ENCODE measurements at places on chromosomes 1 and 21.

- no peak for DNase-seq
Observed at GRCh38 chr1:217311766-217312165, 319.1 kb downstream of the GPATCH2 start.

DNA sequence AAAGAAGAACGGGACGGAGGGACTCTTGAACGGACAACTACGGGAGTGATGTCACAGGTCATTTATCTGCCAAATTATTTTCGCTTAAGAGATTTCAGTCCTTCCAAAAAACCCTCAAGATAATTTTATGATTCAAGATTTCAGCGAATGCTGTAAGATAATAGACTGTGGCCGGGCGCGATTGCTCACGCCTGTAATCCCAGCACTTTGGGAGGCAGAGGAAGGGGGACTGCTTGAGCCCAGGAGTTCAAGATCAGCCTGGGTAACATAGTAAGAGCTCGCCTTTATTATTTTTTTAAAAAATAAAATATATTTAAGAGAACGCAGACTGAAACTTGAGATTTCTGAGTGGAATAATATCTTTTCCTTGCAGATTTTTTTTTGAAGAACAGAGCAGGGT lies 609 bp downstream of the RWDD2B start:
- DNase-seq = no peak

DNA sequence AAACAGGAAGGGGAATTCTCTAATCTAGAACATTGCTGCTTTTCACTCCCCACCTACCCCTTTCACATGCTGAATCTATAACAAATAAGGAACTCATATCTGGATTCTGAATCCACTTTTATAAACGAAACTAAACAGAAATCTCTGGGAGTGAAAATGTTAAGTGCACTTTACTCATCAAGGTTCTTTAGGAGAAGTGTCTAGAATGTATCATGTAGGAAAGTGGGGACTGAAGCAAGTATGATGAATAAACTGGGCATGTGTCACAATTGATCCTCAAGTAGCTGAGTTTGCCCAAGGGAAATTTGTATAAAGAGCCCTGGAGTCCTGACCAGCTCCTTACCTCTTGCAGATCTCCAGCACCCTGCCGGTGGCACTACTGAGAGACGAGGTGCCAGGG lies 19.8 kb downstream of the AVPR1B start:
- no peak for DNase-seq

- peak; percentile 81 for DNase-seq
Observed at GRCh38 chr1:44275991-44276405, 62.7 kb downstream of the DMAP1 start.

DNA sequence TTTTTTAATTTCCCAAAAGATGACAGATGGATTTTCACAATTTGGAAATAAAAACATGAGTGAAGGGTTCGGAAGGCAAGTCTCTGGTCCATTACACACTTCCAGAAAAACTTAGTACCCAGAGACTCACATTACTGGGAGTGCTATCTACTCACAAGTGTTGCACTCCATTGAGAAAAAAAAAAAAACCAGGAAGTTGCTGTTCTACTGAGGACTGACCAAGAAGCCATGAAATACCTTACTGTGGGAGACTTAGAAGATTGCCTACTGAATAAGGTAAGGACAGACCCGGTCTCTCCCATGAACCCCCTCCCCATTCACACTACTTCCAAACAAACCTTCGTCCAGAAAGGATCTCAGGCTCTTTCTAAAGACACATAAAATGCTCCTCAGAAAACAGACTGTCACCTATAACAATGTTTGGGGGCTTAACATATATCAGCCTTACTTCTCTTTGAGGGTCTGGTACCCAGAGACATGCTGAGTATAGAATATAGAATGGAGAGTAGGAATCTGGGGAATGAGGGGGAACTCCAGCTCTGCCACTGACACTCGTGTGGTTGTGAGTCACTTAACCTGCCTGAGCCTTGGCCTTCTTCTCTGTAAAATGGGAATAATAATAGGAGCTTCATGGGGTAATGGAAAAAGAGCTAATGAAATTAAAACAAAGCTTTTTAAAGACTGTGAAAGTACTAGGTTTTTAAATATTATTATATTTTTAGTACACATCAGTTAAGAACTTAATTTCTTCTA lies 1.4 kb downstream of the MAB21L3 start:
- DNase-seq = no peak

GRCh38 chr1:28062806-28063205 lies 25.6 kb downstream of the EYA3 start:
- no peak for DNase-seq

DNA sequence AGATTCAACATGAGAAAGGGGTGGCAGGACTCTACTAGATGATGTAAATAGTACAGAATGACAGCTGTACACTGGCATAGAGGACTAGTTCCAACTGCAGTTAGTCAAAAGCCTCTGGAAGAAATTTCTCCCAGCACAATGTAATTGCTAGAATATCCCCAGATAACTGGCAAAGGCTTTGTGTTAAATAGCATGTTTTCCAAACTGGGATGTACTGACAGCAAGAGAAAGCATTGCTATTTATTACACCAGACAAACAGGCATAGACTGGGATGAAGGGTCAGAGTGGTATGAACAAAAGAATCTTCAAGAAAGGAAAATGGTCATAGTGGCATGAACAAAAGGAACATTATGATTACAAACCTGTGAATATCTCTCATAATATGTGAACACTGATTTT lies 115.9 kb upstream of the CXADR start:
- DNase-seq = no peak

DNA sequence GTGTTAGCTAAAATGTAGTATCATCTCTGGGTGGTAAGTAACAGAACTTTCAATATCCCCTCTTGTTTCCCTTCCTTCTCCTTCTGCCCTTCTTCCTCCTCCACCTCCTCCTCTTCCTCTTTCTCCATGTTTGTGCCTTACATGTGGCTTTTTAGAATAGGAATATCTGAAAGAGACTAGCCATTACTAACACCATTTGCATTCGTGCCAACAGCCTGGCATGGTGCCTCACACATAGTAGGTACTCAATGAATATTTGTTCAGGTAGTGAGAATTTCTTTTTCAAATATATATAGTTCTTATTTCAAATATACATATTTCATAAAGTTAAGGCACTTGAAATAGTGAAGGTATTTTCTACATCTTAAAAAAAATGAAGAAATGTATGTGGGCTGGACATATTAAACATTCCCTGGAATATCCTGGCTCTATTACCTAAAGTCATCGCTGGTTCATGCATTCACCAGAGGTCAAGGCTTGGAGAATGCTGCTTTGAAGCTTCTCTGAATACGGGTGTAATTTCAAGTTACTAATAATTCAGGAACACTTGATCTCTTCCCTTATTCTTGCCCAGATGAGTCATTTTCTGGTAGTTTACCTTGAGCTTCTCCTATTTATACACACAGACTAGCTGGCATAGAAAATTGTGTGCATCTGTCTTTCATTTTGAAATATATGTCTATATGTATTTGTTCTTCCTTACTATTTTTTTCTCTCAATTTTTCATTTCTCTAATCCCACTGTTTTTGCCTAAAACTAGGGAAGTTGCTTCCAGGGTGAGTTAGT lies 319.4 kb downstream of the TGFB2 start:
- DNase-seq = no peak

DNA sequence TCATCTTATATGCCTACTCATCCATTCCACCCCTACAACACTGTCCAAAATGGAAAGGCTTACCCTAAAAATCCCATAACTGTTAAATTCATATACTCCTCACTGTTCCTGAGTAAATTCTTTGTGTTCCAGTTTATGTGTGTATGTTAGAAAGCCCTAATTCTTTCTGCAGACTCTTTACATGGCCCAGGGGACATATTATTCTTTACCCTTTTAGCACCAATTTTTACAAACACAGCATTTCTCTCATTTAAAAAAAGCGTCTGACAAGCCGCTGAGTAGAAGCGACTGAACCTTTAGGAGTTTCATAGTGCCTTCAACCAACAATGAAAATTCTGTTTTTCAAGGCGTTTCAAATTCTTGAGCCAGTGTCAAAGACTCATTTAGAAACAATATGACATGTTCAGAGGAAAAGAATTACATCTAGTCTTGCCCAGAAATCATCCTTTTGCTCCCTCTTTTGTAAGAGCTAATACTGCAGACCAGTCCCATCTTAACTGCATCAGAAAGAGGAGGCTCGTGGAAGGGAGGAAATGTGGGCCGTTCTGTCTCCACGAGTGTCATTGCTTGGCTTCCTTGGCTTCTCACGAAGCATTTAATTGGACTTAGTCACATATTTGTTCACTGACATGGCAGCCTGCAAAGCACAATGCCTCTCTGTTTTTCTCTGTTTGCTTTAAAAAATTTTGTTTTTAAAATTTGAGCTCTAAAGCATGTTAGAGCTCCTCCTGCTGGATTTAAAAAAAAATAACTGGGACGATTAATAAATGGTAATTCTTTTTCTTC lies 21.3 kb upstream of the C1orf105 start:
- no peak for DNase-seq

All from NCI-H187 treated with DMSO at 0.1 percent for 48 hours (cell line).